ENCODE measurements at places on chromosomes 3 and 15.

- no peak for DNase-seq
These were observed 427.4 kb upstream of the PPP2R3A start for GRCh38 chr3:135538123-135538522.

- DNase-seq = peak; percentile 57
These were observed 66.6 kb upstream of the LARS2 start for GRCh38 chr3:45321607-45322391.

- no peak for DNase-seq
These were observed 68.0 kb upstream of the STAC start for GRCh38 chr3:36312351-36312750.

GRCh38 chr15:52256930-52257733, 38.5 kb downstream of the MYO5C start:
- no peak for DNase-seq

GRCh38 chr3:101195951-101196713, 124.2 kb downstream of the IMPG2 start:
- no peak for DNase-seq

- peak; percentile 92 for DNase-seq
These were observed 57.5 kb upstream of the HERC1 start for GRCh38 chr15:63891079-63891767.

DNA sequence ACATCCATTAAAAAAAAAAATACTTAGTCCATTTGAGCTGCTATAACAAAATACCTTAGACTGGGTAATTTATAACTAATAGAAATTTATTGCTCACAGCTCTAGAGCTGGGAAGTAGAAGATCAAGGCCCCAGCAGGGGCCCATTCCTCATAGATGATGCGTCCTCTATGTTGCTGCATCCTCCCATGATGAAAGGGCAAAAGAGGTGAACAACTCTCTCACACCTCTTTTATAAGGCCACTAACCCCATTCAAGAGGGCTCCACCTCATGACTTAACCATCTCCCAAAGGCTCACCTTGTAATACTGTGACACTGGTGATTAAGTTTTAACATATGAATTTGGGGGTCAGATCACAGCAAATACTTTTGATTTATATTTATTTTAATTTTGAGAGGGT, 3.0 kb upstream of the TLNRD1 start:
- DNase-seq = no peak

GRCh38 chr3:119751423-119751822, 30.5 kb upstream of the NR1I2 start:
- no peak for DNase-seq

GRCh38 chr3:156772588-156773206, 53.5 kb upstream of the LEKR1 start:
- no peak for DNase-seq

GRCh38 chr3:47283193-47283537, 421 bp downstream of the KLHL18 start:
- DNase-seq = peak; percentile 74
